ENCODE measurements at places on chromosomes 4 and X. TPM values are rescaled to one million over a fixed set of nuclear protein-coding genes. Genes with fewer than 3 reads are reported as not detected.
A peak's percentile ranks its signal among the peaks of the same experiment; 100 is the strongest.

ADH1B gene
- total RNA-seq: 223 TPM

DNA sequence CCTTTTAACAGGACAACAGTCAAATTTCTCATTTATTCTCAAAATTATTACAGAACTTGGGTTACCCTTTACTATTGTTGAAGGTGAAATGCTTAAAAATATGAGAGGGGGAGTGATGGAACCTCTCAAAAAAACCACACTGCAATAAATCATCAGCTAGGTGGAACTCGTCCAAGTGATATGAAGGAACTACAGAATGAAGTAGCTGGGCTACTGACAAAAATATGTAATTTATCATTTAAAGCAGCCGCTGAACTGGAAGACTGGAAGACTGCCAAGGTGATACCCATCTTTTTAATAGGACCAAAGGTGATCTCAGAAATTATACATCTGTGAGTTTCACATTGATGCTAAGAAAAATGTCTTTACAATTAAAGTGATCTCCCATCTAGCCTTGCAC lies 597.7 kb upstream of the TENM3 start:
- no peak for DNase-seq

SGMS2 gene
- total RNA-seq: 67.7 TPM

DNA sequence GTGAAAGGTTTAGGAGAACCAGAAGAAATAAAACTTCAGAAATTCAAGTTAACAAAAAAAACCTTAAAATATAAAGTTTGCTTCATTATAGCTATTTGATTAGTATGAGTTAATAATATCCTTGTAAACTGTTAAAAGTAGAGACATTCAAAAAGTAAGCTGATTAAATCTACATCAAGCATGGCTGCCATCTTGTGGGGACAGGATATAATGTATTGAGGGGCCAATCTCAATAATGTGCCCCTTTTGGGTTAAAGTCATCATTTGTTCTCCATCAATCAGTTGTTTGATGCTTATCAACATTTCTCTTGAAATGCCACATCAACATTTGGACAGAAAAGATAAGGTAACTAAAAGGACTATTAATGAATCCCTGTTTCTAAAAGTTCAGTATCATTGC lies 4.6 kb upstream of the GRID2 start:
- peak; percentile 8 for DNase-seq

IDUA gene
- total RNA-seq: 58.5 TPM

DNA sequence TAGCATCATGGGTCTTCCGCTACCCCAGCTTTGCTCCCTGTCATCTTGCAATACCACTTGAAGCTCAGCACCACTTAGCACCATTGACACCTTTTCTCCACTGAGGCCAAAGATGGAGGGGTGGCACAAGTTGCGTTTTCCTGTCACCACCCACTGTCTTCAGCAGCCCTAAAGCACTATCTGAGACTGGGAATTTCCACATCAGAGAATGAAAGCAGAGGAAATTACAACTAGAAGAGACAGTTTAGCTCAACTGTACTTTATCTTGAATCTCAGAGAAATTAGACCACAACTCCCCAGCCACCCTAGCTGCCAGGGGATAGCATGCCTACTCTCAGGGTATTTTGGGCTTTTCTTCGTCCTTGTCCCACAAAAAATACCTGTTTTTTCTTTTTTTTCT lies 111.0 kb downstream of the DDIT4L start:
- no peak for DNase-seq

KLHL13 gene
- total RNA-seq: 55.4 TPM

SHROOM3 gene
- total RNA-seq: 67.3 TPM

GRCh38 chrX:107715331-107716117 lies 60.1 kb downstream of the TSC22D3 start:
- no peak for DNase-seq

WNK3 gene
- total RNA-seq: 5.6 TPM

DNA sequence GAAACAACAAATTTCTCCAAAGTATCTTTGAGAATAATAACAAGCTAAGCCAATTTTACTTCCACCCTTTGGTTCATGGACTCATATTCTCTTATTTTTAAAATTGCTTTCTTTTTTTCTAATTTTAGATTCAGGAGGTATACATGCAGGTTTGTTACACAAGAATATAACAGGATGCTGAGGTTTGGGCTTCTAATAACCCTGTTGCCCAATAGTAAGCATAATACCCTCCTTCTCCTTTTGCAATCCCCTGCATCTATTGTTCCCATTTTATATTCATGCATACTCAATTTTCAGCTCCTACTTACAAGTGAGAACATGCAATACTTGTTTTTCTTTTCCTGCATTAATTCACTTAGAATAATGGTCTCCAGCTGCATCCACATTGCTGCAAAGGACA lies 202.3 kb upstream of the FSTL5 start:
- DNase-seq: no peak
